Right hindlimb (tissue), 1 donor: ENCODE measurements at places on chromosomes 5 and 9.
A peak's percentile ranks its signal among the peaks of the same experiment; 100 is the strongest.

DNA sequence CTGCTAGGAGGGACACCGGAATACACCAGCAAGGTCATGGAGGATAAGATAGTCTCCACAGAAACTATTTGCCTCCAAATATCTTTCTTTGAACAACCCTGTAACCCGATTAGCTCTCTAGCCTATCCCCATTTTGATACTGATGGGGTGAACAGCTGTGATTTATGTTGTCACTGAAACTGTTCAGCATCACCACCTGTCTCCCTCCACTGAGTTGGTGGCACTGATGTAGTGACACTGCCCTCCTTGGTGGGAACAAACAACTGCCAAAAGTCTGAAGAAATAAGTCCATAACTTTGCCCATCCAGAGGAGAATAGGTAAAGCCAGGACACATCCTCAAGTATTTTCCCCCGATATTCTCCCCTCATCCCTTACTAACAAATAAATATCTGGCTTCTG lies 24.3 kb upstream of the KCNV2 start:
- DNase-seq: no peak

DNA sequence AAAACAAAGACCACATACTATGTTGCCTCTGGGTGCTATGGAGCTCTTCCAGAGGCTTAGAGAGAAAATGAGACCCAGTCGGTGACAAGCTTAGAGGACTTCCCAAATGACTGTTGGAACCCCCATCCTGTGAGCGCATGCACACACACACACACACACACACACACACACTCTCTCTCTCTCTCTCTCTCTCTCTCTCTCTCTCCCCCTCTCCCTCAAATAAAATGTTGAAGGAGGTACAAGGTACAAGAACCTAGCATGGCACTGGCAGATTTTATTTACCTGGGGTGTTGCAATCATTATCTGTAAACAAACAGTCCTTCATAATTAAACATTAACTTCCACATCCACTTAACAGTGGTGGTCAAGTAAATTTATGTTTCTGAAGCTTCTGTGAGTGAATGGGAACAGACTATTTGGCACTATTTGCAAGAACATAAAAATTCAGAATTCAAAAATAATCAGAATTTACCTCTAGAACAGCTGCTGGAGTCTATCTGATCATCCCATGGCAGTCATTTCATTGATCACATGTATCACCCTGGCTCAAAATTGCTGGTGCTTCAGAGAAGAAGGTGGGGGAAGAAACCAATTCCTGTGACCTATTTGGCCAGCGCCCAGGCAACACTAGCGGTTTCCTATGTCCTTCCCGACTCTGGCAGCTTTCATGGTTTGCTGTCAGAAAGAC lies 24.9 kb downstream of the TRPM3 start:
- DNase-seq: no peak

DNA sequence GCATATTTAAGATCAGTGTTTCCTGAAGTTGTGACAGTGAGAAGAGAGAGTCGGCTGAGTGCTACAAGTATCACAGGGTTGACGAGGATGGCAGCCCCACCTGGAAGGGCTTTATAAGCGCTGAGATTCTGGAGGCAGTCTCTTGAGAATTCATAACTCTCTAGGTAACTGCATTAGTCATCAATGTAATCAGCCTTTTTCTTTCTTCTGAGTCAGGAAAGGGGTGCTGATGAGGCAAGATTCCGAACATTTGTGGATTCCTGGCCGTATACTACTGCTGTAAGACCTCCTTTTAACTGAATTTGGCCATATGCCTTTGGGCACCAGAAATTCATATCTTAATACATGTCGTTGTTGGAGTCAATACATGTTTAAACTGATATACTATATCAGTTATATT lies 6.6 kb upstream of the RNF20 start:
- no peak for DNase-seq

- peak; percentile 70 for DNase-seq
Measured at GRCh38 chr5:126777257-126777974, 480 bp downstream of the LMNB1 start.

- no peak for DNase-seq
Measured at GRCh38 chr9:116499986-116500871, 186.9 kb upstream of the TRIM32 start.

GRCh38 chr5:23703940-23704855 lies 196.8 kb downstream of the PRDM9 start:
- DNase-seq: no peak

DNA sequence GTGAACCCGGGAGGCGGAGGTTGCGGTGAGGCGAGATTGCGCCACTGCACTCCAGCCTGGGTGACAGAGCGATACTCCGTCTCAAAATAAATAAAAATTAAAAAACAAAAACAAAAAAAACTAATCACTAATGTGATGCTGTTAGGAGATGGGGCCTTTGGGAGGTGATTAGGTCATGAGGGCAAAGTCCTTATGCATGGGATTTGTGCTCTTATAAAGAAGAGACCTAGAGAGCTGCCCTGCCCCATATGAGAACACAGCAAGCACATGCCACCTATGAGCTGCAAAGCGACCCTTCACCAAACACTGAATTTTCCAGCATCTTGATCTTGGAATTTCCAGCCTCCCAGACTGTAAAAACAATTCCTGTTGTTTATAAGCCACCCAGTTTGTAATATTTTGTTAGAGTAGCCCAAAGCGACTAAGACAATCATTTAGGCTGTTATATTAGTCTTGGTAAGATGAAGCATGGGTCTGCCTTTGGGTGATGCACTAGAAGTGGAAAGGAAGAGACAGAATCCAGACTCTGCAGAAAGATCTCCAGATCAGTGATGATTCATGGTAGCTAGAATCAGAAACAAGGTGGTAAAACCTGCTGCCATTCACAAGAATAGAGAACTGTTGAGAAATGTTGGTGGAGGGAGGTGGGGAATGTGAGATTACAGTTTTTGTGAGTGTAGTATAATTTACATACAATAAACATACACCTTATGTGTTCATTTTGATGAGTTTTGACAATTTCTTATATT lies 26.2 kb downstream of the GPR21 start:
- DNase-seq: no peak

DNA sequence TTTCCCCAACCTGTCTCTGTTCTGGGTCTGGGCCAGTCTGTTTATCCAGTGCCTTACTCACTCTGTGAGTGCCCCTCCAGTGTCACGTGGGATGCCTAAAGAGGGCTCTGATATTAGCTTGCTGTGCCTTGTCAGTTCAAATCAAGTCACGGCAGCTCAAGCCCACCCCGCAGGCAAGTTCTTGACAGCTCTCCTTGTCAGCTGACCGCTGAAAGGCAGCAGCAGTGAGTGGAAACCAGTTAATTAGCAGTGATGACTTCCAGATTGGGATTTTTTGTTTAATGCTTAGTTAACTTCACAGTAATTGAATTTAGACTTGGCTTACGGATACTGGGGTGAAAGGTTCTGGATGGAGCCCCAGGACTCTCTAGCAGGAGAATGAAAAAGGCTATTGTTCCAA lies 210.1 kb downstream of the PSAT1 start:
- DNase-seq: no peak

- DNase-seq: peak; percentile 68
Measured at GRCh38 chr5:31935496-31936369, 238.4 kb downstream of the GOLPH3 start.

- DNase-seq: no peak
Measured at GRCh38 chr9:98333703-98334582, 78.5 kb upstream of the TBC1D2 start.
